Activated T-cell treated with anti-CD3 and anti-CD28 coated beads, Interleukin-2, amount 50 U/mL, for 24 hours (primary cell): ENCODE measurements at places on chromosomes 2 and 18.

DNA sequence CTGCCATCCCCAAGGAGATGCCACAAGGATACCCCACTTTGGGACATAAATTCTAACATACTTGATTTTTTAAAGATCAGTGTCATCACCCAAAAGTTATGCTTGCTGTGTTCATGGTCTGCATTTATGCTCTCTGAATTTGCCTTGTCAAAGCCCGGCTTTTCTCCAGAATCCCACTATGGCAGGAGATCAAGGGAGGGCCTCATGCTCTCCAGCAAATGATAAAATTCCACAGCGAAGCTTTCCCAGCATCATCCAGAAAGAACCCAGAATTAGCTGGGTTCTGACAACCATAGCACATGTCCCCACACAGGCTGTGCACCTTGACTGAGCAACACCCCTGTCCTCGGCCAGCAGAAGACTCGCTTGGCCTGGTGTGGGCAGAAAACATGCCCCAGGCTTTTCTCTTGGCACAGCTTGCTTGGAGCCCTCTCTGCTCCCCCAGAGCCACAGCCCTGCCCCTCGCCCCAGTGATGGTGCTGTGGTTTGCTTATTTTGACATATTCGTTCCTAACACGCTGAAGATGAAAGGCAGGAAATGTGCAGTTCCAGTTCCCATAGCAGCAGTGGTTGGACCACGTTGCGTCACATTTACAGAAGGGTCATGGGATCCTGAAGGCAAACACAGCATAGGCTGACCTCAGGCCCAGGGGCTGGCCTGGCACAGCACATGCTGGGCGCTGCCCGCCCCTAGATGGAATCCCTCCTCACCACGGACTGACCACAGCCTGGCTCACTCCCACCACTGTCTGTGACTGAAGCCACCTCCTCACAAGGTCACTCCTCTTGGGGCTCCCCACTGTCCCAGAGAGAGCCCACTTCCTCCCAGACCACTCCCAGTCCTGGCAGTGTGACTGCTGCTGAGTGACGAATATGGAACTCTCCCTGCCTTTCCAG is 14.1 kb upstream of the CHRNA1 start:
- DNase-seq, result peak; percentile 75

GRCh38 chr2:9178110-9178903 is 28.3 kb upstream of the ASAP2 start:
- DNase-seq, result no peak

DNA sequence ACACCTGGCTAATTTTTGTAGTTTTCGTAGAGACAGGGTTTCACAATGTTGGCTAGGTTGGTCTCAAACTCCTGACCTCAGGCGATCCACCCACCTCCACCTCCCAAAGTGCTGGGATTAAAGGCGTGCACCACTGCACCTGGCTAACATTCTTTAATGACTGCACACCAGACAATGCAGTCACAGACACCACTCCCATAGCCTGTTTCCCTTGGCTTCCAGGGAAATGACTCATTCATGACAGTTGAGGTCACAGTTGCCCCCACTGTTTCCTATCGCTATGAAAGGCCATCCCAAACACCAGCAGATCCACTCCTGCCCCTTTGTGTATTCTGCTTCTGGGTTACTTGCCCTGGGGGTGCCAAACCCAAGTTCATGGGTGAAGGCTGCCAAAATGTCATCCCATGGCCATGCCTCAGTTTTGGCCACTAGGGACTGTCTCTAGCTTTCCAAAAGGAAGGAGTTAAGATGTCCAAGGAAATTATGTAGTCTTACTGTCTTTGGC is 8.7 kb downstream of the CHMP1B start:
- peak; percentile 14 for DNase-seq

- DNase-seq, result peak; percentile 16
Measured at GRCh38 chr18:76444446-76445105, 50.5 kb downstream of the ZNF516 start.

- no peak for DNase-seq
Measured at GRCh38 chr2:119208791-119209203, 14.8 kb upstream of the STEAP3 start.

GRCh38 chr2:147623328-147623727 is 221.5 kb upstream of the ACVR2A start:
- no peak for DNase-seq

GRCh38 chr2:4192119-4192518 is 488.7 kb downstream of the DCDC2C start:
- DNase-seq, result no peak

DNA sequence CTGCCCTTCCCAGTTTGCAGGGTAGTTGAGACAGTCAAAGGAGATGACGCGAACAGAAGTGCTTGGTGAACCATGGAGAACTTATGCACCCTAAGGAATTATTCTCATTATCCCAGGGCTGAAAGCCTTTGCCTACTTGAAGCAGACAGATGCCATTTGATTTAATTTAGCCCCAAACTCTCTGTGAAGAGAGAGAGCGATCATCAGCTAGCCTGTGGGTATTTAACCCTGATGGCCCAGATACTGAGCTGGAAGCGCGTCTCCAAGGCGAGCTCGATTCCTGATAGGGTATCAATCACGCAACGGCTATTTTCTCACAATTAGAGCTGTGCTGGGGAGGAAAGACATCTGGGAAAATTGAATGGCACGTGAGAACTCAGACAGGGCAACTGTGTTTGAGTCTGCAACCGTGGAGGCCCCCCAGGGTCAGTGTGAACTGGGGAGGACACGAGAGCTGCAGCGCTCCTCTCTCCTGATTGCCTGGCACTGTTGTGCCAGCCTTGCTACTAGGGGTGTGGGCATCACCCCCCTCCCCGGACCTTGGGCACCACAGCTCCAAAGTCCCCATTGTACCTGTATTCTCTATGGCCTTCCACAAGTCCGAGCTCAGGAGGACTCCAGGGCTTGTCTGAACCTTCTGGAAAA is 73.2 kb downstream of the CAPN13 start:
- no peak for DNase-seq

DNA sequence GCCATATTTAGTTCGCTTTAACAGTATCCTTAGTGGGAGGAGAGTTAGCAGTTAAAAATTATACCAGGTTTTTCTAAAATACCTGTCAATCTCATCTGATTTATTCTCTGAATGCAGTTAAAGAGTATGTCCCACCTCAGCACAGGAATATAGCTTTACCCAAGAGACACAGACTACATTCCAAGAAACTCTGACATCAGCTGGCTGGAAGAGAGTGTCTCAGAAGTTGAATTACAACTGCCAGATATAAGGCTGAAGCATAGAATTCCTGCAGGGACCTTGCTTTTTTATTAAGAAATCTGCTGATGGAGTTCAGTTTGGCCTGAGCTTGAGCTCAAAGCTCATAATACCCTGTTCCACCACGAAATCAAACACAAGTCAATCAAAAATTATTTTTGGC is 25.4 kb upstream of the CNTNAP5 start:
- no peak for DNase-seq

- DNase-seq, result no peak
Measured at GRCh38 chr18:10951631-10952544, 197.5 kb downstream of the PIEZO2 start.

DNA sequence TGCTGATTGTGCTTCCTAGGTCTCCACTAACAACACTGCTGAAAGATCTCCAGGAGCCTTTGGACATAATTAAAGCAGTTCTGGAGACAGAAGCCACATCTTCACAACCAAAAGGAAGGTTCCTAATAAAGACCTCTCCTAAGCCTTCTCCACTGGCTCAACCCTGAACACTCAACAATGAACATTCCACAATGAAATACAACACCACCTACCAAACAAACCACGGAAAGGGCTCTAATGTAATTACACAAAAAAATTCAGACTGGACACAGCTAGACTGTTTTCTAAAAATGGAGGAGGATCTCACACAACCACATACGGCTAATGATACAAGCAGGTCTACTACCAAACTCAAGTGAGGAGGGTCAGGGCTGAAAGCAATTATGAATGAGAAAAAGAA is 43.6 kb downstream of the NOL10 start:
- DNase-seq, result no peak

DNA sequence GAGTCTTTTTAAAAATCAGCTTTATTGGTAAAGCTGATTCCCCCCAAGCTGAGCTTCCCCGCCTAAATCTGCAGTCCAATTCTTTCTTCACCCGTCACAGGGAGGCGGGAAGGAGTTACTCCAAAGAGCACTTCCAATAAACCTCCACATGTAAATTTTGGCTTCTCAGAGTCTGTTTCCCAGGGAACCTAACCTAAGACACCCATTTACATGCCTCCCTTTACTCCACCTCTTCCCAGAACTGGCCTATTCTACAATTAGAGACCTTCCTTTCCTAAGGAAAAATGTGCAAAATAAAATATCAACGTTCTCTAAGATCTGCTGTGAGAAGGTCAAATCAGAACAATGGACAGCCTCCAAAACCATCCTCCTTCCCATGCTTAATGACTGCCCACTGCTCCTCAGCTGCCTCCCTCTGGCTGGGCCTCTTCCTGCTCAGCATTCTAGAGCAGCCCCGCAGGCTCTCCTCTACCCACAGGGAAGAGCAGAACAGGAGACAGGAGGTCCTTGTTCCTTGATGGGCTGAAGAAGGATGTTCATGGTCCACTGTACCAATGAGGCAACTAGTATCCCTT is 63.6 kb downstream of the ONECUT2 start:
- no peak for DNase-seq

GRCh38 chr2:70360661-70361270 is 58.9 kb upstream of the FAM136A start:
- no peak for DNase-seq

GRCh38 chr2:98454500-98455235 is 10.0 kb downstream of the INPP4A start:
- DNase-seq, result no peak

DNA sequence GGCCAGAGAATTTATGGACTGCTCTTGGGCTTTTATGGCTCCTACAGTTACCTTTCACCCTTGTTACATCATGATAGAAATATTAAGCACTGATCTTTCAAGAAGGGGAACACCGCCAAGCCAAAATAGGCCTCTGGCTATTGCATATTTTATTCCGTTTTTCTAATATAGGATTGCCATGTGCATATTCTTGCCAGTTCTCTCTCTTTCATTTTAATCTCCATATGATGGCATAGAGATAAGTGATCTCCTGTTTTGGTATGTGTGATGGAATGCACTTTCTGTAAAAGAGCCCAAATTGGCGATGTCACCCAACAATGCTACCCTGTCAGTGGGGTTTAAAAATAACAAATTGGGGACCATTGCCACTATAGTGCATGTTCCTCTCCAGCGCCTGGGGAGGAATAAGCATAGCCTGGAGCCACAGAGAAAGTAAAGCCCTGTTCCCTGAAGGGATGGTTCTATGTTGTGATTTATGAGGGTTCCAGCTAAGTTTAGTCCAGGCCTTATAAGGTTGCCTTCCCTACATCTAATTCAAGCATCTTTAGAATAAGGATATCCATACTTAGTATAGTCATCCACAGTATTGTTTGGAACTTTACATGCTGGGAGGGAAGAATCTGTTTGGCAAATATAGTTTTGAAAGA is 26.9 kb downstream of the CMPK2 start:
- DNase-seq, result no peak

- DNase-seq, result no peak
Measured at GRCh38 chr2:9538000-9538507, 17.6 kb downstream of the ADAM17 start.

GRCh38 chr2:126859631-126860030 is 39.1 kb upstream of the TEX51 start:
- DNase-seq, result no peak

GRCh38 chr2:199230091-199230490 is 227.6 kb downstream of the SATB2 start:
- DNase-seq, result no peak

DNA sequence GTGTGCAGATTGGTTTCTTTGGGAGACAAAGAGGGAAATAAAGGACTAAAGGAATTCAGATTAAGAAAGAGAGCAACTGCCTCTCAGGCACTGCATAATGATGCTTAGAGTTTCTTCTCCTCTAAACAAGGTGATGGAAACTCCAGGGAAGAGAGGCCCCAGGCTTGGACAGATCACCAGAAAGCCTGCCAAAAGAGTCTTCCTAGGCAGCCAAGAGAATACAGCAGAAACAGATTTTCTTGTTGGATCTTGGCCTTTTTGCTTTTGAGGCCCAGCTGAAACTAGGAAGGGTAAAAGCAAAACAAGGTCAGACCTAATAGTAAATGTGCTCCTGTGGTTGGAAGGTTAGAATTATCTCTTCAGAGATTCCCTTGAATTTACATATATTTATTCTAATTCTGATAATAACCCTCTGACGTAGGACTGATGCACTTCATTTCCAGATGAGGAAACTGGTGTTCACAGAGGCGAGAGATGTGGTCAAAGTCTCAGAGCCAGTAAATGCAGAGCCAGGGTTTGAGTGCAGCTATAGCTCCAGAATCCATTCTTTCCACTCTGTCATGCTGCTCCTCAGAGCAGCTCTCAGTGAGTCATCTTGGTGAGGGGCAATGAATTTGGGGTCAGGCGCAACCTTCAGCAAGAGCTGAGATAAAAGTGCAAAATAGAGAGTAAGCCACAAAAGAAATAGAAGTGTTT is 142.3 kb upstream of the FBXO11 start:
- no peak for DNase-seq

- no peak for DNase-seq
Measured at GRCh38 chr2:60811491-60812375, 55.7 kb downstream of the PAPOLG start.

DNA sequence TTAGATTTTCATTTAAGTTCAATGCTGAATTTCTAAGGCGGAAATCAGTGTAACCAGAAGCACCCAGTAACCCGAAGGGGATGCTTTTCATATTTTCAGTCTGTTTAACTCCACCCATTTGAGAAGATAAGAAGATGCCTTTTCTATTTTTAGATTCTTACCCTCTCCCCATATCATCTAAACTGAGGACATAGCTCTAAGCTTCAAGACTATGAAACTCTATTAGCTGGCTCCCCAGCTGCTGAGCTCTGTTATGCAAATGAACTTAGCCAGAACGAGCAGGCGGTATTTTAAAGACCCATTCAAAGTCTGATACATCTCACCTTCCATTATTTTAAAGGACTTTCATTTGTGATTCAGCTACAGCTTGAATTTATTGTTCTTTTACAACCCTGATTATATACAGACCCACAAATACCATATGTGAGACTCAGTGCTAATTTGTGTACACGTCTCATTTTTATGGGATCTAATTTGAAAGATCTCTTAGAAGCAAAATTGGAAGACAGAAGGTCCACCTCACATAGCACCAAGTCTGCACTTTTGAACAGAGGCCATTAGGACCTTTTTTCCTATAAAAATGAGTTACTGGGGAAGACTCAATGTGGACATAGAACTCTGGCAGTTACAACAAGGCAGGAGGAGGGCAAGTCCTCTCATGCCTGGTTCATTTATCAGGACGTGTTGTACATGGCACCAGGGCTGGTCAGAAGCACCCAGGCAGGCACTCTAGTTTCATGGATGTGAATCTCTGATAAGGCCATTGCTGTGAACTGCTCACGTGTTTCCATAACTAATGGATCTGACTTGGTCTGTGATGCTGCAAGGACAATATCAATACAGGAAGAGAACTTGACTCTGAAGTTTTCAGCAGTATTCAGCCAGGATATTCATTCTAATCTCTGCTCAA is 16.3 kb downstream of the CDC42EP3 start:
- no peak for DNase-seq
